ENCODE measurements at places on chromosomes 1 and 21. TPM values are rescaled to one million over a fixed set of nuclear protein-coding genes. Genes with fewer than 3 reads are reported as not detected.

Gene VWA5B1
- polyA plus RNA-seq, result not detected

Gene GCLM
- 3.1 TPM for polyA plus RNA-seq

Gene RASAL2
- 4.2 TPM for polyA plus RNA-seq

Gene CNKSR1
- polyA plus RNA-seq, result 0.73 TPM

GRCh38 chr21:35053356-35054096 is 4.4 kb upstream of the RUNX1 start:
- DNase-seq, result no peak

Gene RBP7
- 53.4 TPM for polyA plus RNA-seq

DNA sequence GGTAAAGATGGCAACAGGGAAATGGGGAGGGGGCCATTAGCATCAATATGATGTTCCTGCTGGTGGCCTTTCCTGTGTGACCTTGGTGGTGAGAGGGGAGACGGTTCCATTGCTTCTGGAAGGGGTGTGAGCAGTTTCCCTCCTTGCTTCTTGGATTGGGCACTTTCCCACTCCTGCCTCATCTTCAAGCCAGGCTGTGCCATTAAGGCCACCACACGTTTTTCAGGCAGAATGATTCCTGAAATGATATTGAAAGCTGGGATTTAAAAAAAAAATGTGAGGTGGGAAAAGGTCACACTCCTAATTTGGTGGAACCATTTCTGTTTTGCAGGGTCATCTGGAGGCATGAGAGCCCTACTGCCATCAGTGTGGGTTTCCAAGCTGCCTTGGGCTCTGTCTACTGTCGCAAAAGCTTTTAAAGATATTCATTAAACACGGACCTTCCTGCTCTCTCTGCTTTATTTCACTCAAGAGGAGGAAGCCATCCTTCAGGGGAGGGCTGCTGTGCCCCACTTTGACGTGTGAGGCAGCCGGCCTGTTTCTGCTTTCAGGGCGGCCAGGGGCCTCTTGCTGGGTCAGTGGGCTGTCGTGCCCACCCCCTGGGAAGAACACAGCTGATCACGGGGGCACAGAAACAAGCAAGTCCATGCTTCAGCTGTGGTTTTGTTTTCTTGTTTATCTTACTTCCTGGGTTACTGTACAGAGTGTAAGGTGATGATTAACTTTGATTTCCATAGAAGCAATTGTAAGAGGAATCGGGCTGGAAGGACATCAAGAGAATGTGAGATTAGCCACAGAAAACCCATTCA is 8.0 kb downstream of the RIIAD1 start:
- no peak for DNase-seq

Gene YRDC
- polyA plus RNA-seq, result 9.5 TPM

GRCh38 chr21:16455978-16456377 is 726.2 kb downstream of the USP25 start:
- DNase-seq, result no peak

Gene OR10K1
- polyA plus RNA-seq, result not detected

Gene KRTAP13-4
- polyA plus RNA-seq, result not detected

Data from ovary (tissue), 10 donors.